ENCODE measurements at places on chromosomes 1 and 21.

- no peak for DNase-seq
Measured at GRCh38 chr1:225318706-225319575, 108.9 kb downstream of the LBR start.

GRCh38 chr1:244234009-244234643 is 183.0 kb downstream of the ZBTB18 start:
- DNase-seq, result no peak

GRCh38 chr21:45224189-45224938 is 63.3 kb downstream of the POFUT2 start:
- no peak for DNase-seq

- no peak for DNase-seq
Measured at GRCh38 chr1:45299981-45300668, 26.6 kb upstream of the HPDL start.

- DNase-seq, result no peak
Measured at GRCh38 chr21:35244514-35244913, 195.4 kb upstream of the RUNX1 start.

GRCh38 chr1:170568197-170568596 is 36.2 kb downstream of the GORAB start:
- DNase-seq, result no peak

- DNase-seq, result no peak
Measured at GRCh38 chr1:208027861-208028260, 116.9 kb upstream of the CD34 start.

- DNase-seq, result no peak
Measured at GRCh38 chr1:115068826-115069585, 20.3 kb downstream of the TSPAN2 start.

- no peak for DNase-seq
Measured at GRCh38 chr1:239884796-239885195, 206.9 kb upstream of the FMN2 start.

GRCh38 chr1:2208309-2209239 is 14.0 kb upstream of the FAAP20 start:
- DNase-seq, result no peak

- DNase-seq, result no peak
Measured at GRCh38 chr21:45860493-45861155, 120.9 kb upstream of the COL6A1 start.

- DNase-seq, result no peak
Measured at GRCh38 chr1:93434987-93435386, 12.9 kb upstream of the FNBP1L start.

- no peak for DNase-seq
Measured at GRCh38 chr1:182978151-182978853, 25.3 kb upstream of the SHCBP1L start.

DNA sequence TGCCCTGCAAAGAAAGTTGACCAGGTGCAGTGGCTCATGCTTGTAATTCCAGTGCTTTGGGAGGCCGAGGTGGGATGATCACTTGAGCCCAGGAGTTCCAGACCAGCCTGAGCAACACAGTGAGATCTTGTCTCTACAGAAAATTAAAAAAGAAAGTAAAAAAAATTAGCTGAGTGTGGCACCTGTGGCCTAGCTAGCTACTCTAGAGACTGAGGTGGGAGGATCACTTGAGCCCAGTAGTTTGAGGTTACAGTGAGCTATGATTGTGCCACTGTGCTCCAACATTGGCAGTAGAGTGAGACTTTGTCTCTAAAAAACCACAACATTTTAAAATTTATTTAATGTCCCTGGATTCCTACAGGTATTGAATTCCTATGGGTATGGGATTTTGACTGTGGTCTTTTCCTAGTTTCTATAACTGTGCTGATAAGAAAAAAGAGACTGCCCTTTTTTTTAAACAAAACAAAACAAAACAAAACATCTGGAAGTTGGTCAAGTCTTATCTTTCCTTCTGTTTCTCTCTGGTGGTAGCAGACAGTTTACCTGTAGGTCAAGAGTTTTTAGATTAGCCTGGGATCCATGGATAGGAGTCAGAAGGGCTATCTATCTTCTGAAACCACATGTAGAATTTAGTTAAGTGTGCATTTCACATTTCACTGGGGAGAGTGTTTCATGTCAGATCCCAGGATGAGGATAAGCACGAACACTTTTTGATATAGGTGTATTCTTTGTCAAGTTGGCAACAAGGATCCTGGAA is 18.8 kb downstream of the UCK2 start:
- DNase-seq, result no peak

DNA sequence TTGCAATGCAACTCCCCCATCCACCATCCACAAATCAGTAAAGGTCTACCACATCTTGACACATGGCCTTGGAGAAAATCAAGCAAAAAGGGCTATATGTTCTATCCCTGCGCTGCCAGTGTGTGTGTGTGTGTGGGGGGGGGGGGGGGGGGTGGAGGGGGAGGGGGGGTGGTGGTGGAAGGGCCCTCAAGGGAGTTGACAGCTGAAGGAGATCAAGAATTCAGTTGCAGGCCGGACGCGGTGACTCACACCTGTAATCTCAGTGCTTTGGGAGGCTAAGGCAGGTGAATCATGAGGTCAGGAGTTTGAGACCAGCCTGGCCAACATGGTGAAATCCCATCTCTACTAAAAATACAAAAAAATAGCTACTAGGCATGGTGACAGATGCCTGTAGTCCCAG is 37.6 kb upstream of the CLIC4 start:
- no peak for DNase-seq

DNA sequence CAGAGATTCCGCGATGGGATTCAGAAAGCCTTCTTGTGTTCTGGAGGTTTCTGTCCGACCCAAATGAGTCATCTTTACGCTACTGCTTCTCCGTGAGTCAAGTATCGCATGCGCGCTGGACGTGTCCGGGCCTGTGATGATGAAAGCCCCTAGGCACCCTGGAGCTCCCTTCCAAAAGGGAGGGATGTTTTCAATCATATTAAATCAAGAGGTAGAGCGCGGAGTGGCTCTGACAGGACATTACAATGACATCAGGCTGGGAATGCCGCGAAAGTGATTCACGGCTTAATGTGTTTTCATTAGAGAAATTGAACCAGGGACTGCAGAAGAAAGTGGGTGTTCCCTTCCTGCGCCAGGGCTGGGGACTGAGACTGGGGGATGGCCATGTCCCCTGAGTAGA is 48.5 kb downstream of the AJAP1 start:
- no peak for DNase-seq

DNA sequence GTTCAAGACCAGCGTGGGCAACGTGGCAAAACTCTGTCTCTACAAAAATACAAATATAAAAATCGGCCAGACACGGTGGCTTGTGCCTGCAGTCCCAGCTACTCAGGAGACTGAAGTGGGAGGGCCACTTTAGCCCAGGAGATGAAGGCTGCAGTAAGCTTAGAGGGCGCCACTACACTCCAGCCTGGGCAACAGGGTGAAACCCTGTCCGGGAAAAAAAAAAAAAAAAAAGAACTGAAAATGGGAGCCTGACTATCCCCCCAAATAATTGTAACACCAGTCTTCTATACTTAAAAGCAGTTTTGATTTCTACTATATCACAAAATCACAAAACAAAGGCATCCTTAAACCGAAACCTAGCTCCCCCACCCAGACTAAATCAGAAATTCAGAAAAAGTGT is 60.3 kb downstream of the CDC42BPA start:
- no peak for DNase-seq

GRCh38 chr1:156502391-156502893 is 1.9 kb upstream of the MEF2D start:
- no peak for DNase-seq

DNA sequence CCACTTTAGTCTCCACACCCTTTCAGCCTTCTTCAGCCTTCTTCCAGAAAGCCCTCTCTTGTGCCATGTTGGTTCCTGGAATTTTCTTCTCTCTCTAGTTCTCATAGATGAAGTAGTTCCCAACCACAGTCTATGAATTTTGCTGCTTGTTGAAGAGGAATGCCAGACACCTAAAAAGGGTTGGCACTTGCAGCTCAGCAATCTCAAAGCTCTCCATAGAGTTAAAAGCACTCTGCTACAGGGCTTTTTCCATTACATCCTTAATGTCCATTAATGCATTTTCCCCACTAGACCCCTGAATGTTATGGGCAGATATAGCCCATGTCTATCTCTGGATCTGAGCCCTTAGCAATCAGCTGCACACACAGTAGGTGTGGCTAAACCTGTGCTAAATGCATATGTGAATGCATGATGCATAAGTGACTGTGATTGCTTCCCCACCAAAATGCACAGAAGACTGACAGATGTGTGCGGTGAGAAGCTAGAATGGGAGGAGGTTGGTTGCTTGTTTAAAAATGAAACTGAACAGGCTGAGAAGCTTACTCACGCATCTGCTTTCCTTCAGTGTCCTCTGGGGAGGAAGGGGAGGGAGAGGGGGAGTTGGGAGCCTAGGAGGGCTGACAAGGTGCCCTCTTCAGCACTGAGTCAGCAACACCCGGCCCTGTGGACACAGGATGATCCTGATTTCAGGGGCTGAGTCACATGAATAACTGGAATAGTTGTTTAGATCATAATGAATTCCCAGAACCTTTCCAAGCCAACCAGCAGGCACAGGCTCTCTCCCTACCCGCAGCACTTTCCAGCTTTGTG is 146.1 kb upstream of the FGGY start:
- no peak for DNase-seq

DNA sequence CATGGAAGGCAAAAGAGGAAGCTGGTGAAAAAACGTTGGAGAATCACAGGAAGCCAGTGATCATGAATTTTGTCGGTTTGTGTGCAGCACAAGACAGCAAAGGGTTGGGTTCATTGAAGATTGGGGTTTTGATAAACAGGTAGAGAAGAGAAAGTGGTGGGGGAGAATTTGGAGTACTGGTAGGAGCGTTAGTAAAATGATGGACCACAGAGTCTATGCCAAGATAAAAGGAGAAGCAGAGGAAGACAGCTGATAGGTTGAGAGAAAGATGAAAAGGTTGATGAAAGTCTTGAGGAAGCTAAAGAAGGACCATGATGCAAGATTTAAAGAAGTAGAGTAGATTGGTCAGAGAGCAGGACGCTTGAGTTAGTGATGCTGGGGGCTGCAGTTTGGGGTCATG is 156.8 kb upstream of the POU3F1 start:
- no peak for DNase-seq

- no peak for DNase-seq
Measured at GRCh38 chr1:2610036-2610959, 22.5 kb downstream of the MMEL1 start.

DNA sequence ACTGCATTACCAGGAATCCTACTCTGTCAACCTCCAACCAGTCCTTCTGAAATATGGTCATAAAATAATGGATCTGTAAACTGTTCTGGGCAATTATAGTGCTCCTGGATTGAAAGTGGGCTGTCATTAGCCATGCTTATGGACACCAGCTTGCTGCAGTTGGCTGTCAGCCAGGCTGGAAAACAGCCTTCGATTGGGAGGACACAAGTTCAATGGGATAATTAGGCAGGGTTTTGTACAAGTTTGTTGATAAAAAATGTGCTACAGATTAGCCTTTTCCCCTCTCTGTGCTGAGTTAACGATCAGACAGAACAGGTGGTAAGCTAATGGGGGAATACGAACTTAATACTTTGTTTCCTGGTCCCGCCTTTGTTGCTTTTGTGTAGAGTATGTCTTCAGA is 413.9 kb downstream of the DUSP10 start:
- no peak for DNase-seq

Data from stimulated activated CD8-positive, alpha-beta memory T cell treated with anti-CD3 and anti-CD28 coated beads, Interleukin-15, amount 100 ng/mL, for 24 hours (primary cell).